Stimulated activated CD8-positive, alpha-beta memory T cell treated with anti-CD3 and anti-CD28 coated beads, Interleukin-7, amount 100 ng/mL, for 4 hours (primary cell): ENCODE measurements at places on chromosomes 3 and 15.

DNA sequence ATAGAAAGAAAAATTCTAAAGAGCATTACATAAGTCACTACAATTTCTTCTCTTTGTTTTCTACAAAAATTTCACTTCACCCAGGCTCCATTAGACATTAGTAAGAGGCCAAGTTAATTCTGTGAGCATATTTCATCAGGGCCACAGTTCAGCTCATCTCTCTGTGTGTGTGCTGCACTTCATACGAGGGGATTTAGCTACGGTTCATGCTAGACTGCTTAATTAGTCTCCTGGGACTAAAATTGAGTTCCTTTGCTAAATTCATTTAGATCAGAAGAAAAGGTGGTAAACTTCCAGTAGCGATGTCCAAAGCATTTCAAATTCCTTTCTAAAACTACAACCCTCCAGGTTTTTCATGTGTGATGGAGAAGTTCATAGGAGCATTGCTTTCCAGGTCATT is 83.1 kb upstream of the SETMAR start:
- no peak for DNase-seq

DNA sequence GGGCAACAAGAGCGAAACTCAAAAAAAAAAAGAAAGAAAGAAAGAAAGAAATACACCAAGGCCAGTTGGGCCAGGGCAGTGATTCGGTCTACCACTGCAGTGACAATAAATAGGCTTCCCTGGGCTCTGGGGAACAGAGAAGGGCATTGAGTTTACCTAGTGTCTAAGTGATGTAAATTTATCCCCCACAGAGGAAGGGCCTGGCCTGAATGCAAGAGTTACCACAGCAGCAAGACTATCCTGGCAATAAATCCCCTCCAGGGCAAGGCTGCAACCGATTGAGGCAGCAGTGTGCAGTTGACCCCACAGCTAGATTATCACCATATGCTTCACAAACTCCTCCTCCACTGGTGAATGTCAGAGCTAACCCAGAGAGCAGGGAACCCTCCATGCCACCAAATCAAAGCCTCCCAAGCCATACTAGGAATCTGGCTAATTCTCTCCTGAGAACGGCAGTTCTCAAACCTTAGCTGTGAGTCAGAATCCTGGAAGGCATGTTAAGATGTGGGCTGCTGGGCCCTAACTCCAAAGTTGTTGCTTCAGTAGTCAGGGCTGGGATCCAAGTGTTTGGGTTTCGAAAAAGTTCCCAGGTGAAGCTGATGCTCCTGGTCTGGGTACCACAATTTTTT is 64.3 kb upstream of the GATM start:
- no peak for DNase-seq

GRCh38 chr3:195068084-195069080 is 202.6 kb downstream of the XXYLT1 start:
- DNase-seq, result no peak

DNA sequence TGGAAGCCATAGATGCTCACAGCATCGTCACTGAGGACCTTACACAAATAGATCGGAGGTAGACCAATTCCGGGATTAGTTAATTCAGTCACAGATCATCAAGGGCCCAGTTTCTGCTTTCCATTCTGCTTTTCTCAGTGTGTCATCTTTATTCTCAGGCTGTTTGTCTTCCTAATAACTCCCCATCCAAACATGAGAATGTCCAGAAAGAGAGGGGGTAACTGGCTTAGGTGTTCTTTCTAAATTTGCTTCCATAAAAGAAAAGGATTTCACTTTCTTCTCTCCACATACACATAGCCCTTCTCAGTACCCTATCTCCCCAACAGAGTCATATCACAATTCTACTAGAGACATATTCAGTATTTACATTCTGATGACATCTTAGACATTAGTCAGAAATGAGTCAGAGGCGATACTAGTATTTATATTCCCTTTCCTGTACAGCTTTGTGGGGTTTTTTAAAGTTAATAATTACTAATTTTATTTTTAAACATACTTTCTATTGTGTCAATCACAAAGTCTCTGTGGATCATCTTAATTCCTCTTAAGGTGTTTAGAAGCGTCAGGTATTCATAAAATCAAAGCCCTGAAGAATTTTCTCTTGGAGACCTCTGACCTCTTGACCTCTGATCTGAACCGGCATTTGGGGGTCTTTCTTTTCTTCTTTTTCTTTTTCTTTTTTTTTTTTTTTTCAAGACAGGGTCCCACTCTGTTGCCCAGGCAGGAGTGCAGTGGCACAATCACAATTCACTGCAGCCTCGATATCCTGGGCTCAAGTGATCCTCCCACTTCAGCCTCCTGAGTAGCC is 24.3 kb upstream of the IL12A start:
- DNase-seq, result no peak

GRCh38 chr3:128483657-128484403 is 9.2 kb downstream of the GATA2 start:
- DNase-seq, result no peak

GRCh38 chr3:66104535-66104934 is 65.8 kb upstream of the MAGI1 start:
- DNase-seq, result no peak

DNA sequence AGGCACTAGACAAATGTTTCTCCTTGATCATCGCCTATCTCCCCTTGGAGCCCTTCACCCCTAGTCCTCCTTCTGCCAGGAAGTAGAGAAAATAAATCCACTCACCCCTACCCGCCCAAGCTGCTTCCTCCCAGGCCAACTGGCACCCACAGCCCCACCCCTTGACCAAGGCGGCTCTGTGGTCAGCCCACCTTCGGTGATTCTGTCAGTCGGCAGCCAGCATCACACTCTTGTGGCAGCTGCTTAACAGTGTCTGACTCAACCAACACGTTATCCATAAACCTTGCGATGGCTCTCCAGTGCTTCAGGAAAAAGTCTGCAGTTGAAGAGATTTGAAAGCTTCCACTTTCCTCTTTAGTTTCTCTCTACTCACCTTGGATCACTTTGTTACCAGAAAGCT is 7.6 kb downstream of the SHF start:
- no peak for DNase-seq
